ENCODE measurements at places on chromosomes 6 and 20. TPM values are rescaled to one million over a fixed set of nuclear protein-coding genes. Genes with fewer than 3 reads are reported as not detected.

DNA sequence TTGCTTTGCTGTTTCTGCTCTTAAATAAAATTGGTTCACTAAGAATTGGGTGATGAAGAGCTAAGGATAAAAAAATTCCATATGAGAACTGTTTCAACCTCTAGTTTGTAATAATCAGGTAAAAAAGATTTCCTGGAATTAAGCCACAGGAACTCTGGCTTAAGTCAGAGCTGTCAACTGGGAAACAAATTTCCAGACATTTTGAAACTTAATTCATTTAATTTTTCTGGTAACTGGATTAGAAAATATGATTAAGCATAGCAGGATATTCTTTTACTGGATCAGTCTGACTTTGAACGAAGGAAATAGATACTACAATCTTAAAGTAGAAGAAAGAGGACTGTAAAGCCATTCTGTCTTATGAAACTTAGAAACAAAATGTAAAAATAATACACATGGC lies 1.3 kb upstream of the VIP start:
- DNase-seq, result no peak

GRCh38 chr20:17808357-17808756 lies 108.6 kb downstream of the BANF2 start:
- DNase-seq, result peak; percentile 60

DNA sequence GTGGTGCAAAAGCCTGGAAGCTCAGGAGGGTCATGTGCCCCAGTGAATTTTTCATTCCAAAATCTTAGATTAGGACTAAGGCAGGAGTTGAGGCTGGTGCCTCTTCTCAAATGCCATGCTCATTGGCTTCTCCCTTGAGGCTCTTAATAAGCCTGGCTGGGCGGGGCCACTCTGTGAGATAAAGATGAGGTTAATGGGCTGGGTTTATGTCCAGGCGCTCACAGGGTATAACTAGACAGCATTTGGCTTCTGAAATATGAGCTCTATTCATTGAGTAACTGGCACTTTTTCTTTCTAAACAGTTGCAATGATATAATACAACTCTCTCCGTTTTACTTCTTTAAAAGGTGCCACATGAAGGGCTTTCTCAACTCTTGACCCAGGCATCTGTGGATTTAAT lies 156.3 kb downstream of the SCML4 start:
- DNase-seq, result no peak

- DNase-seq, result no peak
Measured at GRCh38 chr6:34657037-34657306, 39.6 kb downstream of the ILRUN start.

GRCh38 chr6:48511378-48511777 lies 400.4 kb upstream of the PTCHD4 start:
- DNase-seq, result no peak

DNA sequence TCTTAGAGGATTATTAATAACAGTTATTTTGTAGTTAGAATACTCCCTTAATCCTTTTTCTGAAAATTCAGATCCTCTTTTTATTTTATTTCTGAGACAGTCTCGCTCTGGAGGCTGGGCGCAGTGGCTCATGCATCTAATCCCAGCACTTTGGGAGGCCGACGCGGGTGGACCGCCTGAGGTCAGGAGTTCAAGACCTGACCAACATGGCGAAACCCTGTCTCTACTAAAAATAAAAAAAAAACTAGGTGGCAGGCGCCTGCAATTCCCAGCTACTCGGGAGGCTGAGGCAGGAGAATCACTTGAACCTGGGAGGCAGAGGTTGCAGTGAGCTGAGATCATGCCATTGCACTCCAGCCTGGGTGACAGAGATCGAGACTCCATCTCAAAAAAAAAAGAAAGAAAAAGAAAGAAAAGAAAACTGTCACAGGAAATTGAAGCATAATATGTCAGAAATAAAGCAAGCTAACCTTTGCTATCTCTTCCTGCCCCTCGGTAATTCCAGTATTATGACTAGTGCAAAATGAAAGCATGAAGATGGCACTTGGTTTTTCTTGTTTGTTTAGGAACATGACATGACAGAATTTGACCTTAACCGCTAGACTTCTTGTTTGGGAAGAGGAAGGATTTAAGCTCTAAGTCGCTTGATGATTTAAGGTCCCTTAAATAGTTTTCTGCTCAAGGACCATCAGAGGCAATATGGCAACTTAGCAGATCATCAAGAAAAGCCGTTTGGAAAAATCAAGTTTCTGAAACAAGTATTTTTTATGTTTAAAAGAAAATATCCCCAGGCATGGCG lies 1.8 kb upstream of the RBM39 start:
- DNase-seq, result peak; percentile 55

DNA sequence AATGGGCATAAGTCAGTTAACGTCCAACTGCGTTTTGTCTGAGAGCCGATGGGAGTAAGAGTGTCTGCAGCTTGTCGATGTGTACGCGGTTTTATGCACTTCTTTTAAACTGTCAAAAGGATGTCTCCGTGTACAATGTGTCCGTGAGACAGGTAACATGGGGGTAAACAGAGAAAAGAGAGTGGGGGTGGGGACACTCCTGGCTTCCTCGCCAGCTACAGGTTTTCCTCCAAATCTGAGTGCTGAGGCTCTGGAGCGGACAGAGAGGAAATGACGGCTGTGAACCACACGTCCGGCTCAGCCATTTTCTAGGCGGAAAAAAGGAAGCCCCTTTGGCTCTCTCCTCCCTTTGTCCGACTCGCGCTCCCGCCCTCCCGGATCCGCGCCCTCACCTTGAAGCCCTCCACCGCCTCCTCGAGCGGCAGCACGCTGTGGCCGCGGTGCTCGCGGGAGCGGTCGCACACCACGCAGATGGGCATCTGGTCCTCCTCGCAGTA lies 916 bp downstream of the TRIM27 start:
- DNase-seq, result peak; percentile 84

DNA sequence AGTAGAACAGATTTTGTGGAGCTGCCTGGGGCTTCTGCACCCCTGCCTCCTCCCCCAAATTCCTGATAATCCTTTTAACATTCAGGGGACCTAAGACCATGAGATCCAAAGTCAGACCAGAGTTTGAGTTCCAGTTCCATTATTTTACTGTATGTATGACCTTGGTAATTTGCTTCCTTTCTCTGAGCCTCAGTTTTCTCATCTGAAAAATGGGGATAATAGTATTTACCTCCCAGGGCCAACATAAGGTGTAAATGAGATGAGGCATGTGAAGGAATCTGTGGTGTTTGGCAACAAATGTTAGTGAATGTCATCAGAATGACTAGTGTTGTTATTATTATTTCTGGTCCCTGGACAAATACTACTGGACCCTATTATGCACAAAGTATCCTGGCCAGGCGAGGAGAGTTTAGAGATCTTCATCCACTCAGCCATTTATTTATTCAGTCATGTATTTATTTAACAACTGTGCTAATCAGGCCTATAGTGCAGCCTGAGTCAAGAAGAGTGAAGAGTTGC lies 47.3 kb downstream of the CDH22 start:
- no peak for DNase-seq

DNA sequence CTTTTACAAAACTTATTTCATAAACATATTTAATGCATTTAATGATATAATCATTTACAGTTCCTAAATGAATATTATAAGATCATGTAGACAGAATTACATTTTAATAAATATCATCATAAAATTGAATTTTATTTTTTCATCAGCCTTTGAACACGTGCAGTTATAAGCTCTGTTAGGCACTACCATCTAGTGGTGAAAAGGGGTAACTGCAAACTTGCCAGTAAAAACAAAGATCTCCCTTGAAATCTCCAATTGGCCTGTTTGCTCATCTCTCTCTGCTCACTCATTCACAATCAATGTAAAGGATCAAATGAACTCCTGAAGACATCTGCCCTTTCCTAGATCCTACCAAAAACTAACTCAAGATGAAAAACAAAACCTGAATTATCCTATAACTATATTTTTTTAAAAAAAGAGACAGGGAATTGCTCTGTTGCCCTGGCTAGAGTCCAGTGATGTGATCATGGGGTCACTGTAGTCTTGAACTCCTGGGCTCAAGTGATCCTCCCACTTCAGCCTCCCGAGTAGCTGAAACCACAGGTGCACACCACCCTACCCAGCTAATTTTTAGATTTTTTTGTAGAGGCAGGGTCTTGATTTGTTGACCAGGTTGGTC lies 31.7 kb downstream of the SAMHD1 start:
- DNase-seq, result peak; percentile 71

DNA sequence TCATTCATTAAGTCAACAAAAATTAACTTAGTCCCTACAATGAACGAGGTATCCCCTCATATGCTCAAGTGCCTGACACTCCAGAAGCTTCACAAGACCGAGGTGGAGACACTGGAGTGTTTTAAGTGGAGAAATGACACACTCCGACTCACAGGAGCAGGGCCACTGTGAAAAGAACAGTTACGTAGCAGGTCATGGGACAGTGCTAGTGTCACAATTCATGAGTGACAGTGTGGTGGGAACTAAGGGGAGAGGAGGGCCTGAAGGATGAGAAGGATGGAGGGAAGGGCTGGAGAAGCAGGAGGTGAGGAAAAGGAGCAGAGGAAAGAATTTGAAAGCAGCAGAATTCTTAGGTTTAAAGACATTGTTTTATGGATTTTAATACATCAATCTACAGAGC lies 1.3 kb upstream of the HLA-A start:
- DNase-seq, result no peak

- no peak for DNase-seq
Measured at GRCh38 chr6:25086500-25087091, 150.8 kb upstream of the RIPOR2 start.

DNA sequence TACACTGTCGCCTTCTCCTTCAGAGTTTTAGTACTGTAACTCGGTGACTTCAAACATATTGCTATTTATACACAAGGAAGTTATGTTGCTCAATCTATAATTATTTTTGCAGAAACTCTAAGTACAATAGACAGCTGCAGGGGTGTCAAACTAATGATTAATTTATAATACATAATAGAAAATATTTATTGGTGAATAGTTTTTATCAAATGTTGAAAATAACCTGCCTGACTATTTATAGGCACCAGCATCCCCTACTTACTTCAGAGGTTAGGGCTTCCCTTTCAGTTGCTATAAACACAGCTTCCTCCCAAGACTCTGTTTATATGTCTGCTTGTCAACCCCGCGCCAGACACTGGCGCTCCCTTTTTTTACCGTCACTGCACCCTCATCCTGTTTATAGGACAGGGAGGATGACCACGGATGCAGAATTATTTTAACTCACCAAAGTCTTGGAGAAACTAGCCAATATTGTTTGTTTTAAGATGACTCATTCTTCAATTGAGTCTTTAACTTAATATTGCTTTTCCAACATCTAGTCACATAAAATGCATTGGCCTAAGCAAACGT lies 225.0 kb downstream of the ALDH8A1 start:
- no peak for DNase-seq

GRCh38 chr6:93801101-93801847 lies 381.9 kb upstream of the EPHA7 start:
- no peak for DNase-seq

- no peak for DNase-seq
Measured at GRCh38 chr6:101799531-101799930, 406.0 kb downstream of the GRIK2 start.

GRCh38 chr6:170050591-170051041 lies 240.3 kb downstream of the DLL1 start:
- DNase-seq, result no peak

GRCh38 chr6:14775528-14775927 lies 470.3 kb upstream of the JARID2 start:
- no peak for DNase-seq

- DNase-seq, result no peak
Measured at GRCh38 chr20:37251825-37252477, 9.7 kb downstream of the GHRH start.

DNA sequence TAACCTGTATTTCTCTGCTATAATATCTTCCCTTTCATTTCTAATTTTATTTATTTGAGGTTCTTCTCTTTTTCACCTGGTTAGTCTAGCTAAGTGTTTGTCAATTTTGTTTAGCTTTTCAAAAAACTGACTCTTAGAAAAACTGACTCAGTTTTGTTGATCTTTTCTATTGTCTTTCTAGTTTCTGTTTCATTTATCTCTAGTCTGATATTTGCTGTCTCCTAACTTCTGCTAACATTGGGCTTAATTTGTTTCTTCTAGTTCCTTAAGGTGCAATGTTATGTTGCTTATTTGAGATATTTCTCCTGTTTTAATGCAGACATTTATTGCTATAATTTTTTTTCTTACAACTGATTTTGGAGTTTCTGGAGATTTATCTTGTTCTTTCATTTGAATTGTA lies 1011.0 kb downstream of the EPHA7 start:
- DNase-seq, result no peak

DNA sequence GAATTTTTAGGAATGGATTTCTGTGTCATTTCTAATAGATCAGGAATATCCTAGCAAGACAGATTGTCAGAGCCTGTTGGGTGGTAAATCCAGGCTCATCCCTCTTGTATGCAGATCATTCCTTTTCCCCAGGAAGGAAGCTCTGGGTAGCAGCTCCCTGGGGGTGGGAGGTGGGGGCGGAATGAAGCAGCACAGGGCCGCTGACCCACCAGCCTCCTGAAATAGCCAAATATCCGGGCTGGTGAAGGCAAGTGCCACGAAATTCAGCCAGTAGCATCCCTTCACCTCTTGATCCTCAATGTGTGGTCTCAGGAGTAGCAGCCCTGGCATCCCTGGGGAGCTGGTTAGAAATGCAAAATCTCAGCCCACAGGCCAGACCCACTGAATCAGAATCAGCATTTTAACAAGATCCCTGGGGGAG lies 256.9 kb downstream of the LRFN2 start:
- no peak for DNase-seq

GRCh38 chr6:15294504-15294903 lies 48.6 kb downstream of the JARID2 start:
- DNase-seq, result no peak

DNA sequence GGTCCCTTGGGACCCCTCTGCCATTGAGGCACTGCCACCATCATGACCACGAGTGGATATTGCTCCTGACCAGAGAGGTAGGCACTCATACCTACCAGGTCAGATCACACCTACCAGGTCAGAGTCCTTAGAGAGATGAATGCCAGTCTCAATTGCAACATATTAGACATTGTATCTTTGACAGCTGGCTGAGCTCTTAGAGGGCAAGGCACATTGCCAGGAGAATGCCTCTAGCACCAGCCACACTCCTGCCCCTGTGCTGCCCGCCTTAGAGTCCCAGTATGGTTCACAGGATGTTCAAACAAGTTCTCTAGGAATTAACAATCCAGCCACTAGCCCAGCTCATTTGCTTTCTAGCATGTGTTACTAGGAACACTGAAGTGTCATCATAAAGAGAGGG lies 65.9 kb downstream of the TMEM244 start:
- peak; percentile 31 for DNase-seq

PDYN gene
- not detected for total RNA-seq

BANF2 gene
- total RNA-seq, result not detected

FIG4 gene
- total RNA-seq, result 12.7 TPM

ERVFRD-1 gene
- under 0.01 TPM for total RNA-seq

ADTRP gene
- 0.87 TPM for total RNA-seq

SLC16A10 gene
- 0.20 TPM for total RNA-seq

PXDC1 gene
- total RNA-seq, result 103 TPM

POPDC3 gene
- total RNA-seq, result 0.87 TPM

GPR63 gene
- total RNA-seq, result under 0.01 TPM

AGER gene
- 0.22 TPM for total RNA-seq

TMEM200A gene
- total RNA-seq, result 0.20 TPM

BMP2 gene
- total RNA-seq, result 14.5 TPM

BLOC1S5 gene
- total RNA-seq, result 13.7 TPM

SPATS1 gene
- not detected for total RNA-seq

TOX2 gene
- 1.7 TPM for total RNA-seq
